ENCODE measurements at places on chromosomes 13 and 19. TPM values are rescaled to one million over a fixed set of nuclear protein-coding genes. Genes with fewer than 3 reads are reported as not detected.

The SLITRK5 gene
- not detected for polyA plus RNA-seq

The NMRK2 gene
- not detected for polyA plus RNA-seq

The VSIG10L gene
- 1.4 TPM for polyA plus RNA-seq

The CBARP gene
- 0.41 TPM for polyA plus RNA-seq

The GJA3 gene
- polyA plus RNA-seq: 1.9 TPM

The ONECUT3 gene
- polyA plus RNA-seq: not detected

The LILRB2 gene
- polyA plus RNA-seq: not detected

The SYNGR4 gene
- not detected for polyA plus RNA-seq

The PINLYP gene
- polyA plus RNA-seq: 1.3 TPM

The NLRP4 gene
- not detected for polyA plus RNA-seq

The RASIP1 gene
- polyA plus RNA-seq: 0.44 TPM

The GRK1 gene
- polyA plus RNA-seq: not detected

The TMEM190 gene
- polyA plus RNA-seq: not detected

The ELANE gene
- polyA plus RNA-seq: 0.20 TPM

The TNFSF13B gene
- polyA plus RNA-seq: 0.40 TPM

The SULT2A1 gene
- not detected for polyA plus RNA-seq

The RNF113B gene
- polyA plus RNA-seq: not detected

The SHD gene
- polyA plus RNA-seq: not detected

The ERICH6B gene
- not detected for polyA plus RNA-seq

The NAPSA gene
- polyA plus RNA-seq: 0.15 TPM

The LILRB4 gene
- not detected for polyA plus RNA-seq

The MLLT1 gene
- 13.3 TPM for polyA plus RNA-seq

The ZNF296 gene
- polyA plus RNA-seq: 0.15 TPM

The PNMA8A gene
- 0.56 TPM for polyA plus RNA-seq
